ENCODE measurements at places on chromosomes 2 and 18. TPM values are rescaled to one million over a fixed set of nuclear protein-coding genes. Genes with fewer than 3 reads are reported as not detected.

The METTL4 gene
- total RNA-seq: 17.5 TPM

GRCh38 chr2:121955872-121956271, 200.4 kb downstream of the TSN start:
- DNase-seq: no peak
- no peak overlapping the region for H3K4me3 ChIP-seq
- no peaks in the 10 kb centered on the region for H3K27me3 ChIP-seq
- H3K36me3 ChIP-seq: no peaks in the 10 kb centered on the region
- no peak overlapping the region for H3K27ac ChIP-seq

The SRD5A2 gene
- not detected for total RNA-seq

- H3K4me1 ChIP-seq: no peaks in the 10 kb centered on the region
- no peaks in the 10 kb centered on the region for H3K27me3 ChIP-seq
- no peak overlapping the region for H3K27ac ChIP-seq
- no peaks in the 10 kb centered on the region for H3K36me3 ChIP-seq
- DNase-seq: peak; percentile 89
Measured at GRCh38 chr2:45993476-45993991, 303.7 kb upstream of the EPAS1 start.

- DNase-seq: no peak
- no peaks in the 10 kb centered on the region for H3K36me3 ChIP-seq
- H3K4me1 ChIP-seq: no peaks in the 10 kb centered on the region
Measured at GRCh38 chr18:45197526-45197970, 417.7 kb upstream of the SLC14A2 start.

The DSC3 gene
- 0.41 TPM for total RNA-seq

DNA sequence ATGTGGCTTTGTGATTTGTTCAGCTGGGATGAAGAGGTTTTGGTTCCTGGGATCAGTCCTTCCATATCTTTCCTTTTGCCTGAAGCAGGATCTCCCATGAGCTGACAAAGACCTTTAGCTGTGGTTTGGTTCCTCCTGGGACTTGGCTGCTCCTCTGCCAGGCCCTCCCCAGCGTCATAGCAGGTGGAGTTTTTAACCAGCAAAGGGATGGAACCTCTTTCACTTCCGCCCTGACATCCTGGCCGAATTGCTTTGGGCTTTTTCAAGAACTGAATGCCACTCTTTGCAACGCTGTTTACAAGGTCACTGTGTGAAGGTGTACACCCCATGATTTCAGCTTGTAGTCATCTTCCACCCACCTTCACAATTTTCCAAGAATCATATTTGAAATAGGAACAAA, 390 bp downstream of the PCARE start:
- no peak for DNase-seq
- H3K27ac ChIP-seq: no peak overlapping the region
- no peaks in the 10 kb centered on the region for H3K27me3 ChIP-seq
- peaks cover 11% of the 10 kb centered on the region for H3K4me1 ChIP-seq
- H3K4me3 ChIP-seq: no peak overlapping the region
- no peaks in the 10 kb centered on the region for H3K36me3 ChIP-seq
